ENCODE measurements at places on chromosomes 7 and 10.

DNA sequence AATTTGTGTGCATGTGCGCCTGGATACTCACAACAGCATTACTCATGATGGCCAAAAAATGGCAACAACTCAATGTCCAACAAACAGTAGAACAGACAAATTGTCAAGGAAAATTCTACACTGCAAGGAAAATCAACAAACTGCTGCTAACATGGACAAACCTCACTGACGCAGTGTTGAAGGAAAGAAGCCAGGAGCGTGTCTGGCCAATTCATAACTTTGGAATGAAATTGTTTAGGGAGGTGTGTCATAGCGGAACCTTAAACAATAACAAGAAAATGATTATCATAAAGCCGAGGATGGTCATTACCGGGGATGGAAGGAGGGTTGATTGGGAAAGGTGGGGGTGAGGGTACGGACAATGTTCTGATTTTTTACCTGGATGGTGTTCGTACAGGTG is 29.1 kb downstream of the ALOX5 start:
- DNase-seq: no peak

DNA sequence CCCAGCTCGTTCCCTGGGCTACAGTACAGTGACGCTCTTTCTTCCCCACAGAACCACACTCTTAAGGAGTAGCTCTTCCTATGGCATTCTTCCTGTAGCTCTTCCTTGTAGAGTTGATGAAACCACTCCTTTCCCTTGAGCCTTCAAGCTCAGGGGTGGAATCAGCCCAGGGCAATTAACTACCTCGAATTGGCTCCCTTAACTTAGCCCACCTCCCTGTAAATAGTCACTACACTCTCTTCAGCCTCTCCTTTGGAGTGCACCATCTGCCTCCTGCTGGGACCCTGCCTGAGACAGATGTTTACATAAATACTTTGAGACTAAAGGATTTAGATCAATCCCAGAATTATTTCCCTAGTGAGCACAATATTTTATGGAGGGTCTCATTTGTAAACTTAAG is 537.8 kb upstream of the AUTS2 start:
- DNase-seq: no peak

DNA sequence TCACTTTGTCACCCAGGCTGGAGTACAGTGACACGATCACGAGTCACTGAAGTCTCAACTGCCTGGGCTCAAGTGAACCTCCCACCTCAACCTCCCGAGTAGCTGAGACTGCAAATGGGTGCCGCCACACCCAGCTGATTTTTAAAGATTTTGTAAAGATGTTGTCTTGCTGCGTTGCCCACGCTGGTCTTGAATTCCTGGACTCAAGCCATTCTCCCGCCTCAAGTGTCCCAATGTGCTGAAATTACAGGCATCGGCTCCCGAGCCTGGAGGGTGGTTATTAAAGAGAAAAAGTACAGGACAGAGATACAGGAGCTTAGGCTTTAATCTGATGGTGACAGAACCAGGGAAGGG is 55.1 kb downstream of the KCTD7 start:
- DNase-seq: no peak

DNA sequence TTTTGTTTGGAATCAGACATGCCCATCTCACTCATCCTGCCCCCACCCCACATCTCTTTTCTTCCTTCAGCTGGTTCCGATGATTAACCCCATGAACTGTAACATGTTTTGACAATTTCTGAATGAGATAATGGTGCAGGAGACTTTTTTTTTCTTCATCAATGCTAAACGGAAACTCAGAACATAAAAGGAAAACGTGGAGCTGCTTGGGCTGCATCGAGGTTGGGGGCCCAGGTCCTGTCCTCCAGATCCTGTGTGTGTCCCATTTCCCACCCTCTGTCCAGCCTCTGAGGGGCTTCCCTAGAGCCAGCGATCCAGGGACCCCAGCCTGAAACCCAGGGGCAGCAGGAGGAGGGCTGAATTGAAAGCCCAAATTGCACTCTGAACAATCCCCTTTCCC is 263.8 kb upstream of the GRB10 start:
- no peak for DNase-seq

DNA sequence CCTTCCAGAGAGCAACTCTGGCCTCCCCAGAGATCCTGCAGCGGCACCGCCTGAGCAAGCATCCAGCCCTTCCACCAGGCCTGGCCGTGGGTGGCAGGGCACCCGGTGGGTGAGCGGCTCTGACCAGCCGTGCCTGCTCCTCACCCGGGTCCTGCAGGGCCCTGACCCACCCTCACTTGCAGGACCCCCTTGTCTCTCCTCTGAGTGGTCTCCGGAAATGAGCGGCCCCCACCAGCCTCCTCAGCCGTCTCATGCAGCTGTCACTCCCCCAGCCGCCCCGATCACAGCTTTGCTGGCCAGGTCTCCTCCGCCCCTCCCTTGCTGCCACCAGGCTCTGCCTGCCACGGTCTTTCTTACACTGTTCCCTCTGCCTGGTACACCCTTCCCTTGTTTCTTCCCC is 218.2 kb downstream of the TCERG1L start:
- no peak for DNase-seq

DNA sequence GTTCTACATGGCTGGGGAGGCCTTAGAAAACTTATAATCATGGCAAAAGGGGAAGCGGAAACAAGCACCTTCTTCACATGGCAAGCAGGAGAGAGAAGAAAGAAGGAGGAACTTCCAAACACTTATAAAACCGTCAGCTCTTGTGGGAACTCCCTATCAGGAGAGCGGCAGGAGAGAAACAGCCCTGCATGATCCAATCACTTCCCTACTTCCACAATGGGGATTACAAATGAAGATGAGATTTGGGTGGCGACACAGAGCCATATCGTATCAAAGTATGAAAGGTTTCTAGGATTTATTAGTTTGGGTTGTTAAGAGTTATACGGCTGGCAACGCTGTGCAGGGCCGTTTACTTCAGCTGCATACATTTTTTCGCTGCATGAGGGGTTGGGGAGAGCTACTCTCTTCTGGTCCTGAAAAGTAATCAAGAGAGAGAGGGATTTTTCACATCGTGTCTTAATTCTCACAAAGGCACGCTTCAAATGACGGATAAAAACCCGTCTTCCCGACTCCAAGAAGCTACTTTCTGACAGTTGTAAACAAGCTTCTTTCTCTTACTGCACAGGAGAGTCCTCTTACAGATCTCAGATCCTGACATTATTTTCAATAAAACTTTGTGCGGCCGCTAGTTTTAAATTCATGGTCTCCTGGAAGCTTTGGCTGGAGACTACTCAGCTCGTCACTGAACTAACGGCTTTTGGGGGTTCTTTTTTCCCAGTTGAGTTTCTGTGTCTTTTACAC is 751 bp upstream of the GTPBP10 start:
- DNase-seq: no peak

DNA sequence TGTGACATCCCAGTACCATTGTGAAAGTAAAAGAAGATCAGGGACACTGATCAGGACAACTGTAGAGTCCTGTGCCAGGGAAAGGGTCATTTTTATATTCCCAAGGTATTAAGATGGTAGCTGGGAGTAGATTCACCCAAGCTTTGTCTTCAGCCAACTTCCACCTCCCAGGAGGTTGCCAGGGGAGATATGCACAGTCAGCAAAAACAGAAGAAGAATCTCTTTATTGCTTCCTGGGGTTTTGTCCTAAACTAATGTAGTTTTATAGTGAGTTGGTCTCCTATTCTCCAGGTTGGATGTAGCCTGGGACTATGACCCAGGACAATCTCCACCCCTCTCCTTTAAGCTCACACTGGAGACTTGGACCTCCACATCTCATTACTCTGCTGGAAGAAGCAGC is 139.2 kb downstream of the RAMP3 start:
- DNase-seq: no peak

- no peak for DNase-seq
Observed at GRCh38 chr10:120833222-120833928, 17.8 kb upstream of the WDR11 start.

- no peak for DNase-seq
Observed at GRCh38 chr10:121168545-121169216, 317.5 kb downstream of the WDR11 start.

DNA sequence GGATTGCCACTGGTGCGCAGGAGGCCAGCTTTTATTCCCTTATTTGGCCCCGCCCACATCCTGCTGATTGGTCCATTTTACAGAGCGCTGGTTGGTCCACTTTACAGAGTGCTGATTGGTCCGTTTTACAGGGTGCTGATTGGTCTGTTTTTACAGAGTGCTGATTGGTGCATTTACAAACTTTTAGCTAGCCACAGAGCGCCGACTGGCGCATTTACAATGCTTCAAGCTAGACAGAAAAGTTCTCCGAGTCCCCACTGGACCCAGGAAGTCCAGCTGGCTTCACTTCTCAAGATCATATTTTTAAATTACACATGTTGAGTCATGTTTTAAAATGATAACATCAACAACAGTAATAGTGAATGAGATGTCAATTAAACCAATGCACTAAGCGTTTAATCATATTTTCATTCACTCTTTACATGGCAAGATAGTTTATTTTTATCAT is 128.3 kb downstream of the CUBN start:
- no peak for DNase-seq

- DNase-seq: no peak
Observed at GRCh38 chr10:60921633-60922032, 22.4 kb downstream of the RHOBTB1 start.

GRCh38 chr10:50607356-50607925 is 16.3 kb downstream of the SGMS1 start:
- no peak for DNase-seq

DNA sequence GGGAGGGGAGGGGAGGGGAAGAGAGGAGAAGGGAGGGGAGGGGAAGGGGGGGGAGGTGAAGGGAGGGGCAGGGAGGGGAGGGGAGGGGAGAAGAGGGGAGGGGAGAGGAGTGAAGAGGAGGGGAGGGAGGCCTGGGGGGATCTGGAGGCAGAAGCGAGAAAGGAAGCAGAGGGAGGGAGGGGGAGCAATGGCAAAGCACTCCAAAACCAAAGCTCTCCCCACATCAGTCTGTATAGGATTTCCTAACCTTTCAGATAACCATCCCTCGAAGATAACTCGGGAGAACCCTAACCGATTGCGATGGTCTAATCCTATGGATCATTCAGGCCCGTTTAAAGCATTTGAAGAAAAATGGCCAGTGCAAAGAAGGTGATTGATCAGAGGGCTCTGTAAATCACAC is 19.0 kb downstream of the EBF3 start:
- DNase-seq: no peak

GRCh38 chr7:1536743-1537534 is 6.4 kb downstream of the MAFK start:
- DNase-seq: no peak

DNA sequence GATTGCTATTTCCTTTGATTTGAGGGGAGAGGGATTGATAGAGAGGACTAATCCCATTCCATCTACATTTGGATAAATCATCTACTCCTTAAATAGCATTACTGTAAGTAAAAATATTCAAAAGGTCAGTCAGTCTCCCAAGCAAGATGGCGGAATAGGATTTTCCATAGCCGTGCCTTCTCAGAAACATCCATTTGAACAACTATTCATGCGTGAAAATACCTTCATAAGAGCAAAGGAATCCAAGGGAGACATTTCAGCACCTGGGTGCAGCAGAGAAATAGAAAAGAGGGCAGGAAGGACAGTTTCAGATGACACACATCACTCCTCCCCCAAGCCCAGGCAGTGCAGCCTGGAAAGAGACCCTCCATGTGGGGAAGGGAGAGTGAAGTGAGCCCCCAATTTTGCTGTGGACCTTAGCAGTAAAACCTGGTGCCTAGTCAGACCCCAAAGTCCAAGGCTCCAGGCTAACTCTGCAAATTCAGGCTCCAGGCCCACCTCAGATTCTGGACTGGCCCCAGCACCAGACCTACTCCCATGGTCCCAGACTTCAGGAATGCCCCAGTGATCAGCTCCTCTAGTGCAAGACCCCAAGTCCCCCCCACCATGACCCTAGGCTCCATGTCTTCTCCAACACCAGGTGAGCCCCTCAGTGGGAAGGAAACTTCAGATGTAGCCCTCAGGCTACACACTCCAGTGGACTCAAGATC is 104.3 kb upstream of the LANCL2 start:
- no peak for DNase-seq

DNA sequence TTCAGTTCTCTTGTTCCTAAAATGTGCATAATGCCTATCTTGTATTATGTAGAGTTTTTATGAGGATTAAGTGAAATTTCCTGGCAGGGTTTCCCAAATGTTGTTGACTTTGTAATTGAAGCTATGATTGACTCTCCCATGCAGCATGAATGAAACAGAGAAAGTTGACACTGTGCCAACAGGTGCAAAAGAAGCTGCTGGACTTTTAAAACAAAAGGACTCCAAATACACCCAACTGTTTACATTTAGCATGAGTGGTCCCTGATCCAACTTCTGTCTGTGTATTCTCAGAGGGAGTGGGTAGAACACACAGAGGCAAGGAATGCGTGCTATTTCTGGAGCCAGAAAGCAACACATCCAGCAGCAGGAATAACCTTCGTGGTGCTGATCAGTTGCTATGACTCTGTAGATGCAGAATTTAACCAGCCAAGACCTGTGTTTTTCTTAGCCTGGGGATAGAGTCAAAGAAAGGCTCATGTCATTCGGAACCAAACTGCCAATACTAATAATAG is 14.4 kb upstream of the RBM20 start:
- DNase-seq: no peak

- no peak for DNase-seq
Observed at GRCh38 chr7:106222545-106222944, 62.2 kb downstream of the NAMPT start.

DNA sequence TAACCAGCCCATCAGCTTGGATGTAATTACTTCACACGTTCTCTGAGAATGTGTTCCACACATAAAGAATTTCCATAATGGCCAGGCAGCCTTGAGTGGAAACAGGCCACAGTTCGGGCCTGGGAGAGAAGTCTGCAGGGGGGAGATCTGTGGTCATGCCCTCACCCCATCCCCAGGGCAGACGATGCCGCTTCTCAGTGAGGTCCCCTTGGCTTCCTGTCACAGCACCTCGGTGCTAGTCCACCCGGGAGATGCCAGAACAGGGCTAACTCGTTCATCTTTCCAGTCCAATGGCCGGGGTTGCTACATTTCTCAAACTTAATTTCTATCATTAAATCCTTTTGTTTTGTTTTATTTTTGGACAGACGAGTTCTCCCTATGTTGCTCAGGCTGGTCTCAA is 624.1 kb downstream of the PTPRN2 start:
- no peak for DNase-seq

DNA sequence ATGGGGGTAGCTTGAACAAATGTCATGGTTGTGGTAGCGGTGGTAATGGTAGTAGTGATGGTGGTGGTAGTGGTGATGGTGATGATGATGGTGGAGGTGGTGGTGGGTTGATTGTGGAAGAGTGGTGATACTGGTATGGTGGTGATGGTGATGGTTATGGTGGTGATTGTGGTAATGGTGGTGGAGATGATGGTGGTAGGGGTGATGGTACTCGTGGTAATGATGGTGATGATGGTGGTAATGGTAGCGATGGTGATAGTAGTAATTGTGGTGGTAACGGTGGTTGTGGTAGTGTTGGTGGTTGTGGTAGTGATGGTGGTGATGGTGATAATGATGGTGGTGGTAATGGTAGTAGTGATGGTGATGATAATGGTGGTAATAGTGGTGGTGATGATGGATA is 65.7 kb upstream of the SDK1 start:
- no peak for DNase-seq

GRCh38 chr7:87420173-87420572 is 55.3 kb downstream of the ABCB4 start:
- no peak for DNase-seq

GRCh38 chr10:61760943-61761824 is 98.5 kb downstream of the CABCOCO1 start:
- DNase-seq: no peak

GRCh38 chr7:26594553-26594952 is 269.8 kb downstream of the SKAP2 start:
- DNase-seq: no peak

GRCh38 chr10:44946205-44946604 is 13.4 kb upstream of the RASSF4 start:
- DNase-seq: no peak

Data from activated naive CD4-positive, alpha-beta T cell treated with Interleukin-2 at 50 U/mL for 16 hours (primary cell).